ENCODE measurements at places on chromosomes 16 and 17.

DNA sequence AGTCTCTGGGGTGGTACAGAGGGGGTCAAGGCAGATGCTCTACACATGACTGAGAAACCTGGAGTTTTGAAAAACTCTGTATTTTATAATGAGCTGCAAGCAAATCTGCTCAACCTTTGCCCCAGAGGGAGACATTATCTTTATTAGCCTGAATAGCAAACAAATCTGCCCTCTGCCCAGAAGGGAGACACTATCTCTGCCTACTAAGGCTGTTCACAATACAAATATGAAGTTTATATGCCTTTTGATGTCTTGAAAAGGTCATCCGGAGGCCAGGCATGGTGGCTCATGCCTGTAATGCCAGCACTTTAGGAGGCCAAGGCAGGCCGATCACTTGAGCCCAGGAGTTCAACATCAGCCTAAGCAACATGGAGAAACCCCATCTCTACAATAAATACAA lies 11.0 kb upstream of the XYLT1 start:
- DNase-seq, result no peak

GRCh38 chr16:73315645-73316044 lies 267.7 kb upstream of the ZFHX3 start:
- DNase-seq, result peak; percentile 22

- DNase-seq, result no peak
Observed at GRCh38 chr17:71802663-71803062, 318.2 kb upstream of the SOX9 start.

DNA sequence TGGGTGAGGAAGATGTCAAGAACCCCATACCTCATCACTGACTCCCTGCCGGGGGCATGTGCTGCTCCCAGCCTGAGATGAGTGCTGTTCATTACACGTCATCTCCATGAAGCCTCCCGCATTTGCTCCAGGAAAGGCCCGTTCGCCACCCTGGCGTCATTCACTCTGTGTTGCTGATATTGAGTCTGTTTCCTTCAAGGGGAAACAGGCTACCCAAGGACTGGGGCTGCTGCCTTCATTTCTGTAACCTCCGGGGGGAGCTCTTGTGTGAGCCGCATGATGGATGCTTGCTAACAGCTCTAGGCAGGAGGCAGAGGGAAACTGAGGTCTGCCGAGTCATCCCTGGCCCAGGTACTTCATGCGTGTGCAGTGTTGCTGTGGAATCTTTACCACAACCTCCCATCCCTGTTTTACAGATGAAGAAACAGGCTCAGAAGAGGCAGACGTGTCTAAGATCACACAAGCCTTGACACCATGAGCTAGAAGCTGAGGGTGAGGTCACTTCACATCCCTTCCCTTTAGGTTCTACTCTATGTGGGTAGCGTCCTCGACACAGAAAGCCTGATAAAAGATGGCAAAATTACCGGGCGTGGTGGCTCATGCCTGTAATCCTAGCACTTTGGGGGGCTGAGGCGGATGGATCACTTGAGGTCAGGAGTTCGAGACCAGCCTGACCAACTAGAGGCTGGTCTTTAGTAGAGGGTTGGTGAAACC lies 3.5 kb upstream of the ARMC5 start:
- no peak for DNase-seq

DNA sequence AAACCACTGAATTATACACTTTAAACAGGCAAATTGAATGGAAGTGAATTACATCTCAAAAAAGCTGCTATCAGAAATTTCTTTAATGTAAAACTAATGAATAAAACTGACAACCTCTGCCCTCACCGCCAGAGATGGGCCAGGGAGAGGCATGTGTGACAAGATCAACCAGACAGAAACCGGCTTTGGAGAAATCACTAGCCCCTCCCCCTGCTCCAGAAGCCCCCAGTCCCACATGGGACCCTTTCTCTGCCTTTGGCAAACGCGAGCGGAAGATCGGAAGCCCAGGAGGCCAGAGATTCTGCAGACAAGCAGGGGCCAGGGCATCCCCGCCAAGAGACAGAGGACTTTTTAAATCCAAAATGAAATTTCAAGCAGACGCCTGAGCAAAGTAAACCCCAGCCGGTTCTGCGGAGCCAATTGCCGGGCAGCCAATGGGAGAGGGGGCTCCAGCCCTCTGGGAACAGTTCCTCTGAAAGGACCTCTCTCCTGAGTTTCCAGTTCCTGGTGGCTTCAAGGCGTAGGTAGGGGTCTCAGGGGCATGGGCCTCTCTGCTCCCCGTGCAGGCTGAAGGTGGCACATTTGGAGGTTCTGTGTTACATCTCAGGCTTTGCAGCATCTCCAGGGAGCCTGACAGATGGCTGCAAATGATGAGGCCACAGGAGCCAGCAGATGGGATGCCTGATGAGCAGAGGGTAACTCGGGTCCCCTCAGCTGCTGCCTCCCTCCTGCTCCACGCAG lies 118.1 kb downstream of the GSG1L start:
- peak; percentile 77 for DNase-seq

- no peak for DNase-seq
Observed at GRCh38 chr16:2186064-2186463, 10.3 kb downstream of the CASKIN1 start.

- DNase-seq, result no peak
Observed at GRCh38 chr17:4497101-4497824, 1.4 kb upstream of the SPNS2 start.

GRCh38 chr17:29197516-29198272 lies 17.5 kb upstream of the MYO18A start:
- no peak for DNase-seq
